Transverse colon (tissue), 4 donors: ENCODE measurements at places on chromosomes 7 and 10.
A peak's percentile ranks its signal among the peaks of the same experiment; 100 is the strongest.

- peak; percentile 29 for DNase-seq
- no peaks in the 10 kb centered on the region for H3K27me3 ChIP-seq
Observed at GRCh38 chr10:132335189-132336063, 3.4 kb downstream of the LRRC27 start.

- no peaks in the 10 kb centered on the region for H3K27me3 ChIP-seq
- H3K4me3 ChIP-seq, result no peak overlapping the region
- no peaks in the 10 kb centered on the region for H3K36me3 ChIP-seq
- peaks cover 52% of the 10 kb centered on the region for H3K4me1 ChIP-seq
- no peak for DNase-seq
Observed at GRCh38 chr7:100152404-100152803, 3.7 kb downstream of the LAMTOR4 start.

- no peak for DNase-seq
- no peak overlapping the region for H3K4me3 ChIP-seq
- no peaks in the 10 kb centered on the region for H3K27me3 ChIP-seq
- no peak overlapping the region for H3K27ac ChIP-seq
- H3K36me3 ChIP-seq, result no peaks in the 10 kb centered on the region
Observed at GRCh38 chr10:75062506-75063299, 48.8 kb upstream of the SAMD8 start.

DNA sequence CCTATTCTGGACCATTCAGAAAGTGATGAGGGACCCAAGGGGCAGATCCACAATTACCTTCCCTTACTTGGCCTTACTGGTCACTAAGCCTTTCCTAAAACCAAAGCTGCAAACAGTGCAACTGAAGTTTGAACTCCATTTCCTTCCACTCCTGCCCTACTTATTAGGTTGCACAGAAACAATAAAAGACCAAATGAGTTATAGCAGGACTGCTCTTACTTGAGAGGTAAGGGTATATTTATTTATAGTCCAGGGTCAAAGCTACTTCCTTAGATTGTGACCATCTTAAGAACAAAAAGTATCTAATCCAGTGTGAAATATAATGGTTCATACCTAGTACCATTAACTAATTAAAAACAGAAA, 27.0 kb downstream of the CDK6 start:
- peaks cover 50% of the 10 kb centered on the region for H3K4me1 ChIP-seq
- H3K27ac ChIP-seq, result peak overlapping the region; percentile 78
- H3K36me3 ChIP-seq, result no peaks in the 10 kb centered on the region
- H3K4me3 ChIP-seq, result no peak overlapping the region
- no peak for DNase-seq

- H3K27ac ChIP-seq, result no peak overlapping the region
- no peaks in the 10 kb centered on the region for H3K36me3 ChIP-seq
- no peak overlapping the region for H3K4me3 ChIP-seq
Observed at GRCh38 chr7:41809116-41809515, 106.2 kb upstream of the INHBA start.

- no peaks in the 10 kb centered on the region for H3K36me3 ChIP-seq
- no peaks in the 10 kb centered on the region for H3K27me3 ChIP-seq
Observed at GRCh38 chr7:134778941-134779740, at the start of gene CALD1. Gene CALD1 (plus strand): TSS chr7:134779634. CDS start chr7:134867734, 88,100 bp downstream.

GRCh38 chr7:86790383-86790782, 146.7 kb downstream of the GRM3 start:
- no peak for DNase-seq
- no peak overlapping the region for H3K4me3 ChIP-seq
- no peaks in the 10 kb centered on the region for H3K27me3 ChIP-seq
- no peaks in the 10 kb centered on the region for H3K4me1 ChIP-seq
- H3K27ac ChIP-seq, result no peak overlapping the region
- no peaks in the 10 kb centered on the region for H3K36me3 ChIP-seq

- H3K27me3 ChIP-seq, result no peaks in the 10 kb centered on the region
- no peak for DNase-seq
- no peaks in the 10 kb centered on the region for H3K36me3 ChIP-seq
- no peaks in the 10 kb centered on the region for H3K4me1 ChIP-seq
Observed at GRCh38 chr7:71996141-71996540, 416.0 kb downstream of the CALN1 start.

GRCh38 chr10:67943917-67944316, 59.5 kb downstream of the SIRT1 start:
- no peak for DNase-seq
- no peak overlapping the region for H3K4me3 ChIP-seq
- H3K36me3 ChIP-seq, result no peaks in the 10 kb centered on the region
- H3K4me1 ChIP-seq, result no peaks in the 10 kb centered on the region
- no peaks in the 10 kb centered on the region for H3K27me3 ChIP-seq
- H3K27ac ChIP-seq, result no peak overlapping the region

DNA sequence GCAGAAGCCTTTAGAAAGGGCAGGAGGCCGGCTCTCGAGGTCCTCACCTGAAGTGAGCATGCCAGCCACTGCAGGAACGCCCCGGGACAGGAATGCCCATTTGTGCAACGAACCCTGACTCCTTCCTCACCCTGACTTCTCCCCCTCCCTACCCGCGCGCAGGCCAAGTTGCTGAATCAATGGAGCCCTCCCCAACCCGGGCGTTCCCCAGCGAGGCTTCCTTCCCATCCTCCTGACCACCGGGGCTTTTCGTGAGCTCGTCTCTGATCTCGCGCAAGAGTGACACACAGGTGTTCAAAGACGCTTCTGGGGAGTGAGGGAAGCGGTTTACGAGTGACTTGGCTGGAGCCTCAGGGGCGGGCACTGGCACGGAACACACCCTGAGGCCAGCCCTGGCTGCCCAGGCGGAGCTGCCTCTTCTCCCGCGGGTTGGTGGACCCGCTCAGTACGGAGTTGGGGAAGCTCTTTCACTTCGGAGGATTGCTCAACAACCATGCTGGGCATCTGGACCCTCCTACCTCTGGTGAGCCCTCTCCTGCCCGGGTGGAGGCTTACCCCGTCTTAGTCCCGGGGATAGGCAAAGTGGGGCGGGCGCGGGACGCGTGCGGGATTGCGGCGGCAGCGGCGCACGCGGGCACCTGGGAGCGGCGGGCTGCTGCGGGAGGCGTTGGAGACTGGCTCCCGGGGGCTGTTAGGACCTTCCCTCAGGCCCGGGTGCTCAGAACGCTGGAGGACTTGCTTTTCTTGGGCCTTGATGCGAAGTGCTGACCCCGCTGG, at the start of gene FAS:
Gene FAS, plus strand, starts transcription at position 415 of the 777 bp plus-strand sequence. Its CDS starts 79 bp downstream, at position 494.
- DNase-seq, result peak; percentile 86
- peak within 1 kb of the TSS; percentile 97 for H3K27ac ChIP-seq
- peaks cover 41% of the 10 kb centered on the region for H3K4me1 ChIP-seq
- H3K36me3 ChIP-seq, result no peaks in the 10 kb centered on the region

DNA sequence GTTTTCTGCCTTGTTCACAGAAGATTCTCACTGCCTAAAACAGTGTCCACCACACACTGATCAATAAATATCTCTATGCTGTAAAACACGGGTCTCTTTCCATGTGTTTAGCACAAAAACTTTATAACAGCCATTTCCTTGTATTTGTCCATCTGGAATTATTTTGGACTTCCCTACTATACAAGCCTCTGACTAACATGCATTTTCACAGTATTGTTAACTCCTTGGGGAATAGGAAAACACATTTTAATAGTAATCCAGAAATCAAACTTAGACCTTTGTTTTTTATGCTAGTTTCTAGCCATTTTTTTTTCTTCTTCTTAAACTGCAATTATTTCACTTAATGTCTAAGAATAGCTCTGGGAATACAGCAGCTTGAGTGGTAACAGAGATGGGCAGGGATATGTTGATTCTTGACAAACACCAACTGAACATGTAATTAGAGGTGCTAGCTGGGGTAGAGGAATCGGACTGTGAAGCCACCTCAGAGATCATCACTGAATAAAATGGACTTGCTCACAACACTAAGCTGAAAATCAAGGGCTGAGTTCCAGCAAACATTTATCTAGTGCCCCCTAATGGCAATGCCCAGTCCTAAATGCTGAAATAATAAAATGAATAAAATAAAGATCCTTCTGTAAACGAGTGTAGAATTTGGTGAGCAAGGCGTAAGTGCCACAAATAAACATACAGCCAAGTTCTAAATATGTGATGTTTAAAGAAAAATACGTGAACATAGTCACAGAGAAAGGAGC, 593.1 kb downstream of the SORCS1 start:
- H3K4me1 ChIP-seq, result no peaks in the 10 kb centered on the region
- DNase-seq, result no peak
- H3K27ac ChIP-seq, result no peak overlapping the region
- no peaks in the 10 kb centered on the region for H3K36me3 ChIP-seq
- no peak overlapping the region for H3K4me3 ChIP-seq

DNA sequence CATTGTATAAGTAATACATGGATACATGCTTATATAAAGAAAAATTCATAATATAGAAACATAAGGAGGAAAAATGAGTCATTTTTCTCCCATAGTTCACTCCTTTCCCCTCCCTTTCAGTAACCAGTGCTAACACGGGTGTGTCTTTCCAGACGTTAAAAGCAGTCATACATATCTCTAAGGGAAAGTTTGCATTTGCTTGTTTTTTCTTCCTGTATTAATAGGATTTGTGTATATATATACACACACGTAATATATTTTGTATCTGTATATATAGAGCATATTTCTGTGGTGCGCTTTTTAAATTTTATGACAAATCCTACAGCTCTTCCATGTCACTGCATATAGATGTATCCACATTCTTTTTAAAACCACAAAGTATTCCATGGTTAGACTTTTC, 78.8 kb downstream of the RALA start:
- no peaks in the 10 kb centered on the region for H3K27me3 ChIP-seq
- no peak for DNase-seq
- H3K27ac ChIP-seq, result no peak overlapping the region
- H3K4me1 ChIP-seq, result no peaks in the 10 kb centered on the region
- peaks cover 9% of the 10 kb centered on the region for H3K36me3 ChIP-seq
- H3K4me3 ChIP-seq, result no peak overlapping the region

DNA sequence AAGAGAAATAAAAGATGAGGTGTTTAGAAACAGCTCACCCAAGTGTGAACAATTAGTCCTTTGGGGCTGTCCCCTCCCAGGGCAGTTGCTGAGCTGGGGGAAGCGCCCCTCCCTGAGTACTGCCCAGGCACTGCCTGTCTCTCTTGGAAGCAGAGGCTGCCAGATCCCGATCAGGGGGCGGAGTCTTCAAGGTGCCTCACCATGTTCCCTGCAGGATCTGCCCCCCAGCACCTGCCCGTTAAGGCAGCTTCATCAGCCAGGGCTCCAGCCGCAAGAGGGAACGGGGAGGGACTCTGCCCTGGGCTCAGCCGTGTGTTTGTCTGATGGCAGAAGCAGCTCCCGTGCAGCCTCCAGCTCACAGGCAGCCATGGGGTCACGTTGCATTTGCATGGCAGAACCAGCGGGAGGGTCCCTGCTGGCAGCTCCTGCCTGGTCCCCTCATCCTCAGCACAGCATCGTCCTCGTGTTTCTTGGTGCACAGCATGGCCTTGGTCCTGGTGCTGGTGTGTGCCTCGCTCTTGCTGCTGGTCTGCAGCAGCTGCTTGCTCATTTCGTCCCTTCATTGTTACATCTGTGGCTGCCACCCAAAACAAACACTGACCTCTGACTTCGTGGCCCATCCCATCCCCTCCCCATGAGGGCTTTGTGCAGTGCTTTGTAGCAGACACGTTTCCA, 10.7 kb upstream of the DPYSL4 start:
- H3K36me3 ChIP-seq, result no peaks in the 10 kb centered on the region
- H3K4me1 ChIP-seq, result no peaks in the 10 kb centered on the region
- H3K27ac ChIP-seq, result no peak overlapping the region
- no peak for DNase-seq

DNA sequence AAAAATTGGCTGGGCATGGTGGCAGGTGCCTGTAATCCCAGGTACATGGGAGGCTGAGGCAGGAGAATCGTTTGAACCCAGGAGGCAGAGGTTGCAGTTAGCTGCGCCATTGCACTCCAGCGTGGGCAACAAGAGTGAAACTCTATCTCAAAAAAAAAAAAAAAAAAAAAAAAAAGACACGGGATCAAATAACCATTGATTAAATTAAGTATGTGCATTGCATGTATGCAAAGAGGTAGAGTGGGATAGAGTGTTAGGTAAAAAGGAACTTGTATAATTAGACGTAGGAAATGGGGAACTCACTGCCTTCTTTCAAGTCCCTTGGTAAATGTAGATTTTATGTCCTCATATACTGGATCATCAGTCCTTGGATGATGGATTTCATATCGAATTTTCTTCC, 13.1 kb downstream of the VCL start:
- H3K36me3 ChIP-seq, result no peaks in the 10 kb centered on the region
- no peaks in the 10 kb centered on the region for H3K27me3 ChIP-seq
- H3K4me3 ChIP-seq, result no peak overlapping the region
- peak overlapping the region; percentile 25 for H3K27ac ChIP-seq
- peaks cover 20% of the 10 kb centered on the region for H3K4me1 ChIP-seq

GRCh38 chr7:82258181-82258580, 185.4 kb downstream of the CACNA2D1 start:
- H3K27ac ChIP-seq, result peak overlapping the region; percentile 16
- H3K4me3 ChIP-seq, result no peak overlapping the region
- DNase-seq, result no peak
- H3K4me1 ChIP-seq, result no peaks in the 10 kb centered on the region
- no peaks in the 10 kb centered on the region for H3K27me3 ChIP-seq

GRCh38 chr7:34083440-34083839, 178.1 kb downstream of the BMPER start:
- H3K4me1 ChIP-seq, result no peaks in the 10 kb centered on the region
- no peak for DNase-seq
- H3K27ac ChIP-seq, result no peak overlapping the region
- H3K4me3 ChIP-seq, result no peak overlapping the region

- H3K4me1 ChIP-seq, result peaks cover 6% of the 10 kb centered on the region
- H3K27ac ChIP-seq, result peak within 1 kb of the TSS; percentile 92
- peak; percentile 90 for DNase-seq
- no peaks in the 10 kb centered on the region for H3K27me3 ChIP-seq
Observed at GRCh38 chr7:149261829-149262617, at the start of gene ZNF783. Gene ZNF783 (plus strand): TSS chr7:149262196. CDS start chr7:149262334, 138 bp downstream.

DNA sequence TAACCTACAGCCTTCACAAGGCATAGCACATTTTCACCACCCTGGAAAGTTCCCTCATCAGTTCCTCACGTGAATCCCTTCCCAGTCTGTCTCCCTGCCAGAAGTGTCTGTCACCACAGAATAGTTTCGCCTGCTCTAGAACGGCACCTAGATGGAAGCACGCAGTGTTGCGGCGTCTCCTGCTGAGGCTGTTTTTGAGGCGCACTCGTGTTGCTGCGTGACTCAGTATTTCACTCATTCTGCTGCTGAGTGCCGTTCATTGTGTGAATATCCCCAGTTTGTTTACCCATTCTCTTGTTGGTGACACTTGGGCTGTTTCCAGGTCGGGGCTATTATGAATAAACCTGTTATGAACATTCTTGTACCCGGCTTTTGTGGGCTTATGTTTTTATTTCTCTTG, 12.8 kb downstream of the NOS3 start:
- H3K27me3 ChIP-seq, result no peaks in the 10 kb centered on the region
- DNase-seq, result peak; percentile 35
- H3K4me1 ChIP-seq, result peaks cover 5% of the 10 kb centered on the region
- H3K27ac ChIP-seq, result no peak overlapping the region
- H3K36me3 ChIP-seq, result no peaks in the 10 kb centered on the region

DNA sequence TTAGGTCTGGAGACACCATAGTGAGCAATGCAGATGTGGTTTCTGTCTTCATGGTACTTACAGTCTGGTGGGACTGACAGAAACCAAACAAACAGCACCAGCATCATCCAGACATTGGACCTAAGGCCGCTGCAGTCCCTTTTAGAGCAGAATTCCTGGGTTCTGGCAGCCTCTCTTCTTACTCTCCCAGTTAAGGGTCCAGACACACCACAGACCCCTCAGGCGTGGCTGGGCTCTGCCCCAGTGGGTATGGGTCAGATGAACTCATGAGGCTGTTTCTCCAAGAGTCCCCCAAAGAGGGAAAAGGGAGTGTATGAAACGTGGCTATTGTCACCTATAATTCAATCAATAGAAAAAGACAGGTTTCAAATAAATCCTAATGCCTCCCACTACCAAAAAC, 31.3 kb downstream of the PRLHR start:
- no peaks in the 10 kb centered on the region for H3K36me3 ChIP-seq
- no peak overlapping the region for H3K27ac ChIP-seq
- H3K27me3 ChIP-seq, result no peaks in the 10 kb centered on the region
- H3K4me3 ChIP-seq, result no peak overlapping the region
- DNase-seq, result no peak
